ENCODE measurements at places on chromosomes 6 and 20. TPM values are rescaled to one million over a fixed set of nuclear protein-coding genes. Genes with fewer than 3 reads are reported as not detected.

The SLC26A8 gene
- not detected for total RNA-seq

The ZNF76 gene
- 17.3 TPM for total RNA-seq

The RAET1G gene
- total RNA-seq = 0.65 TPM

The RIMS4 gene
- total RNA-seq = not detected

The BPIFB2 gene
- total RNA-seq = not detected

The GPSM3 gene
- total RNA-seq = 3.2 TPM

The LINC00237 gene
- not detected for total RNA-seq

The KCNQ2 gene
- total RNA-seq = not detected

The REM1 gene
- not detected for total RNA-seq

The NFKBIL1 gene
- total RNA-seq = 27.2 TPM

The RMND1 gene
- 22.8 TPM for total RNA-seq

The CRISP2 gene
- total RNA-seq = not detected

The ACTL10 gene
- total RNA-seq = 1.6 TPM

The SCUBE3 gene
- 3.0 TPM for total RNA-seq

The ERVFRD-1 gene
- total RNA-seq = 0.16 TPM

The PDE7B gene
- 33.6 TPM for total RNA-seq

The KIF13A gene
- total RNA-seq = 56.0 TPM

The EDN1 gene
- 486 TPM for total RNA-seq

The LHFPL5 gene
- not detected for total RNA-seq

The DAAM2 gene
- total RNA-seq = 0.16 TPM

The ADA gene
- total RNA-seq = 20.2 TPM

The HLA-DOB gene
- total RNA-seq = not detected

The KCNK17 gene
- total RNA-seq = not detected

The PRPH2 gene
- total RNA-seq = 0.49 TPM

The SLC22A7 gene
- total RNA-seq = not detected

The SYCP2 gene
- total RNA-seq = 0.49 TPM

The GINS1 gene
- 14.9 TPM for total RNA-seq

The OXT gene
- total RNA-seq = not detected

The SPATS1 gene
- total RNA-seq = not detected

The NOX3 gene
- total RNA-seq = not detected

The ZNF318 gene
- 3.4 TPM for total RNA-seq

The RHAG gene
- not detected for total RNA-seq

The HFE gene
- total RNA-seq = 2.6 TPM

The EEF1A2 gene
- 27.1 TPM for total RNA-seq

The XRN2 gene
- 83.4 TPM for total RNA-seq

The NHSL1 gene
- 63.3 TPM for total RNA-seq

The C6orf15 gene
- total RNA-seq = not detected

The XKR7 gene
- not detected for total RNA-seq

The ADGB gene
- total RNA-seq = not detected

The ULBP3 gene
- total RNA-seq = 5.3 TPM

The CST3 gene
- total RNA-seq = 181 TPM

The LCA5 gene
- 3.3 TPM for total RNA-seq

The SIGLEC1 gene
- not detected for total RNA-seq

The ZSCAN23 gene
- 1.5 TPM for total RNA-seq

The SNAI1 gene
- 1.4 TPM for total RNA-seq

The FGD2 gene
- not detected for total RNA-seq

The IRAK1BP1 gene
- 3.8 TPM for total RNA-seq

The GDAP1L1 gene
- total RNA-seq = not detected

The PRKN gene
- 0.16 TPM for total RNA-seq

The CDKN1A gene
- total RNA-seq = 142 TPM

The GABRR1 gene
- not detected for total RNA-seq

The SPTLC3 gene
- total RNA-seq = 1.0 TPM

The ABHD16B gene
- total RNA-seq = not detected

The MCCD1 gene
- total RNA-seq = not detected

The PTPRT gene
- not detected for total RNA-seq

The SLC24A3 gene
- 0.16 TPM for total RNA-seq

The CRNKL1 gene
- 19.3 TPM for total RNA-seq

The CLPSL2 gene
- total RNA-seq = not detected
